ENCODE measurements at places on chromosomes 1 and 21.

GRCh38 chr1:6587261-6588005, 7.6 kb downstream of the ZBTB48 start:
- no peak for DNase-seq

GRCh38 chr1:166170075-166170474, 3.3 kb upstream of the FAM78B start:
- DNase-seq, result no peak

- no peak for DNase-seq
Measured at GRCh38 chr21:34817821-34818661, 149.2 kb downstream of the CLIC6 start.

GRCh38 chr1:198449261-198449660, 91.2 kb downstream of the ATP6V1G3 start:
- DNase-seq, result no peak

- no peak for DNase-seq
Measured at GRCh38 chr1:39981945-39982344, 27.0 kb downstream of the MFSD2A start.

DNA sequence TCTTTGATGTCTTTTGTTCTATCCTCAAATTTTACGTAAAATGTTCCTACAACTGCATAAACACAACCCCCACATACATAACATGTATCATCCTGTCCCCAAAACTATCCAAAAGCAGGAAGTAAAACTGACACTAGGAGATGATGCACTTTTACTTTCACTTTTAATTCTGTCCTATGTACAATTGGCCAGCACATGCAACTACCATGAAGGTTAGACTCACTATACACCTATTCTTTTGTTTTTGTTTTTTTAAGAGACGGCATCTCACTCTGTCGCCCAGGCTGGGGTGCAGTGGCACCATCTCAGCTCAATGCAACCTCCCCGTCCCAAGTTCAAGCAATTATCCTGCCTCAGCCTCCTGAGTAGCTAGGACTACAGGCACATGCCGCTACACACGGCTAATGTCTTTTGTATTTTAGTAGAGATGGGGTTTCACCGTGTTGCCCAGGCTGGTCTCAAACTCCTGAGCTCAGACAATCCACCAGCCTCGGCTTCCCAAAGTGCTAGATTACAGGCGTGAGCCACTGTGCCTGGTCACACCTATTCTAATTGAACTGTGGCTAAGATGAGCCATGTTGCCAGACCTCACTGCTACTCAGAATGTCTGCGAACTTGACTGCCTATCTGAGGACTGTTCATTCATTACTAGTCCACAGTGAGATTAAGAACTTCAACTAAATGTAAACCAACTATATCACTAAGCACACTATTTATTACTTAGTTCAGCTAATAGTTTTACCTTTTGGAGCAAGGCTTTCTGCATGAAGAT, 48.0 kb downstream of the TOR3A start:
- DNase-seq, result no peak

GRCh38 chr1:53754484-53755312, 15.7 kb upstream of the GLIS1 start:
- no peak for DNase-seq

DNA sequence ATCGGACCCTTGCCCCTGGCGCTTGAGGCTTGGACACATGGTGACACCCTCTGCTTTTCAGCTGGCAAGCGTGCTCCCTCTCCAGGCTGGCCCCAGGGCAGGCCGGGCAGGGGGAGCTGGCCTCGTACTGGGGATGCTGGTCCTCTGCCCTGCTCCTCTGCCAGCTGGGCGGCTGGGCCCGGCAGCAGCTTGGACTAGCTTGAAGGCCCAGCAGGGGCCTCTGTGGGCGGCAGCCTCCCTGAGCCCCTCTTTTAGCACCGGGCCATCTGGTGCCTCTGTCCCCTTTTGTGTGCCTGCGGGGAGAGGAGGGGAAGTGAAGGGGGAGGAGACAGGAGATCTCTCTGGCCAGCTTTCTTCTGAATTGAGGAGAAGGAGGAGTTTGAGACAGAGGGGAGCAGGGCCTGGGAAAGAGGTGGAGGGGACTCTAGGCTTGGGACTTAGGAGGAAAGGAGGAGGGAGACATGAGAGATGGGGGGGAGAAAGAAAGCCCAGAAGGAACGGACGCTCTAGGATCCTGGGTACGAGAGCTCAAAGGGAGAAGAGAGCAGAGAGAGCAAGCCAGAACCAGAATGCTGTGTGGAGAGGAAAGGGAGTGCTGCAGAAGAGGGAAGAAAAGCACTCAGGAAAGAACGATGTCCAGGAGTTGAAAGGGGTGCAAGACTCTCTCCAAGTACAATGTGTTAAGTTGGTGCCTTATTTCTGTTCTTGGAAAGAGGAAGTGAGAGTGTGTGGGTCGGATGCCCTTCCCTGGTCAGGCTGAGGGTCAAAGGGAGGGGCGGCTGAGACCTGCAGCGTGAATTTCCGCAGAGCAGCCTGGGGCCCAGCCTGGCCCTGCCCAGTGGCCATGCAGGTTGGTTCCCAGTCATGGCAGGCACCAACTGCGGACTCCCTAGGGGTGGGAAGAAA, 40.3 kb downstream of the IER5 start:
- DNase-seq, result no peak

DNA sequence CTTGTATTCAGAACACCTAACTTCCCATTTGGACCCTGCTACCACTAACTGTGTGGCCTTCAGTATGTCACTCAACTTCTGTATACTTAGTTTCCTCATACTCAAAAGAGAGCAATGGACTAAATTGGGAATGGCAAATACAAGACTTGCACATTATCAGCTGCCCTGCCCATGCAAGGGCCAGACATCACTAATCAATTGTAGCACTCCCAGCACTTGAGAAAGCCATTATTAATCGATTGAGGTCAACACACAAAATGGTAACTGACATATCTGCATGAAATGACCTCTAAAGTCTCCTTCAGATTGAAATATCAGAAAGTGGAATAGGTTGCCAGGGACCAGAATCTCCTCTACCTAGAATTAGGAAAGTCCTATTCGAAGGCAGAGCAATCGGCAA, 59.2 kb downstream of the MT1HL1 start:
- DNase-seq, result no peak
